ENCODE measurements at places on chromosomes 5 and 9. TPM values are rescaled to one million over a fixed set of nuclear protein-coding genes. Genes with fewer than 3 reads are reported as not detected.

DNA sequence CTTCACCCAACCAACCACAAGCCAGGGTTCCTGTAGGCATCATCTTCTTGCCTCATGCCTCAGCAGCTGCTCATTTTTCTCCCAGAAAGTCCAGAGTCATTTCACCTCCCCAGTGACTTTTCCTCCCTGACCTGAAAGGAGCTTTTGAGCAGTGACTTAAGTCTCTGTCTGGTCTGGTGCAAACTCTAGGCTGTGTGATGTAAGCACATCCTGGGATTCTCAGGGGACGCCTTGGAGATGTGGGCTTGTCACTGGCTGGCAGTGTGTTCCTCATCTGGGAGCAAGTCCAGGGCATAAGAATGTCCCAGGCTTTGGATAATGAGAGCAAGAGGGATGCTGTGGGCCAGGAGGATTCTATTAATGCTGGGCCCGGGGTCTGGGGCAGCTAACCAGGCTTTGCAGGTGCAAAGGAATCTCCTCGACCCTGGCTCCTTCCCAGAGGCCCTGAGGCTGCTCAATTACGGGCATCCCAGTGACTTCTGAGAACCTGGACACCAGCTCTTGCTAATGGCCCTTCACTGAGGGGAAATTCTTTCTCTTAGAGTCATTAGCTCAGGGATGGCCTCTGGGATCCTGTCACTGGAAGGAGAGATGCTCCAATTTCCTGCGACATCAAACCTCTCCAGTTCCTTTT lies 211.0 kb upstream of the PANK3 start:
- no peak for DNase-seq

The MARCOL gene
- total RNA-seq: not detected

GRCh38 chr5:146055432-146055831 lies 49.9 kb downstream of the PLAC8L1 start:
- DNase-seq: no peak

DNA sequence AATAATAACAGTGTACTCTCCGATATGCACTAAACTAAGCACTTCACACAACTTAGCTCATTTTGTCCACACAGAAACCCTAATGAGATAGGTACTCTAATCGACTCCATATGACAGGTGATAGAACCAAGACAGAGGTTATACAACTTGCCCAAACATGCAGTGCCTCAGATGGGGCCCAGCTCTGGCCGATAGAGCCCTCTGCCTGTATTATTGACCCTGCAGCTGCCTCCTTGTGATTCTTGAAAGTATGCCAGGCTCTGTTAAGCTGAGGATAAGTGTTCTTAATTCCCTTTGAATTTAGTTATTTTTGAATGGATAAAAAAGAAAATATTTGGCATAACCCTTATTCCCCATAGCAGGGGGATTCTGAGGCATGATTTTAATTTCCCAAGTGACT lies 78.5 kb downstream of the HMHB1 start:
- DNase-seq: no peak

DNA sequence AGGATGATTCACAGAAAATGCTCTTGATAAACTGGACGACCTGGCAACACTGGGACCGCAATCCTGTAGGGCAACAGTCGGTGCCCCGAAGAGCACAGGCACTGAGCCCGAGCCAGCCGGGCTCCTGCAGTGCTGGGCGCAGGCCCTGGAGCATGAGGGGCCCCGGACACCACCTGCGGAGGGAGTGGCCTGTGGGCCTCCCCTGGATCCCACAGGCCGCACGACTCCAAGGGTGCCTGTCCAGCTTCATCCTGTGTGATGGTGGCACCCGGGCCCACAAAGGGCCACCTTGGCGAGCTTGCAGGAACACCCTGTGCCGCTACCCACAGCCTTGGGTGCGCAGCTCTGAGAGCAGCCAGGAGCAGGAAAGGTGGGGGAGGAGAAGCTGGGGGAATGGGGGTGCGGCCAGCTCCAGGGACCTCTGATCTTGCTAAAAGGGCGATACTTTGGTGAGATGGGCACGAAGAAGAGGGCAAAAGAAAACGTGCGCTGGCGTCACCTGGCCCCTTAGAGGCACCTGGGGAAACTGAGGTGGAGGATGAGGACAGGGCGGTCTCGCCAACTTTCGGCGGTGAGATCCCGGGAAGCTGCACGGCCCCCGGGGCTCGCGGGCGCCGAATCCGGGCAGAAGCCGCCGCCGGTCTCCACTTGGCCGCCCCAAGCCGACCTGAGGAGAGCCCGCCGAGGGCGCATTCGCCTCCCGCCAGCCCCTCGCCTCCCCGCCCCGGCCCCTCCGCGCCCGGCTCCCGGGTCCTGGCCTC lies 722 bp downstream of the TBC1D9B start:
- DNase-seq: peak; percentile 35

DNA sequence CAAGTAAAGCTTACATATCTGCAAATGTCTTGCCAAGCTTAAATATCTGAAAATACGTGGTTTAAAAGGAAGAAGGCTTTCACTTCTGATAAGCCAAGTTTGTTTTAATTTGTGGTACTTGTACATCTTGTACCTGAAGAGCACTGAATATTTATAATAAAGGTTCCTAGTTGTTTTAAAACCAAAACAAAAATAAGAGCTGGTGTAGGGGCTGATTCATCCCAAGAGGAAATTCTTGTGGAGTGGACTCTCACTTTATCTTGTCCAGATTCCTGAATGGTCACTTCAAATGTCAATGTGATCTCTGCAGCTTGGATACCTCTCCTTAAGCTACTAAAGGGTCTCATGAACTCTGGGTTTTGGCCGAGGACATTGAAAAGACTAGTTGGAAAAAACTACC lies 29.5 kb downstream of the MAMDC2 start:
- DNase-seq: no peak

GRCh38 chr9:32565967-32566366 lies 7.0 kb downstream of the NDUFB6 start:
- DNase-seq: no peak

DNA sequence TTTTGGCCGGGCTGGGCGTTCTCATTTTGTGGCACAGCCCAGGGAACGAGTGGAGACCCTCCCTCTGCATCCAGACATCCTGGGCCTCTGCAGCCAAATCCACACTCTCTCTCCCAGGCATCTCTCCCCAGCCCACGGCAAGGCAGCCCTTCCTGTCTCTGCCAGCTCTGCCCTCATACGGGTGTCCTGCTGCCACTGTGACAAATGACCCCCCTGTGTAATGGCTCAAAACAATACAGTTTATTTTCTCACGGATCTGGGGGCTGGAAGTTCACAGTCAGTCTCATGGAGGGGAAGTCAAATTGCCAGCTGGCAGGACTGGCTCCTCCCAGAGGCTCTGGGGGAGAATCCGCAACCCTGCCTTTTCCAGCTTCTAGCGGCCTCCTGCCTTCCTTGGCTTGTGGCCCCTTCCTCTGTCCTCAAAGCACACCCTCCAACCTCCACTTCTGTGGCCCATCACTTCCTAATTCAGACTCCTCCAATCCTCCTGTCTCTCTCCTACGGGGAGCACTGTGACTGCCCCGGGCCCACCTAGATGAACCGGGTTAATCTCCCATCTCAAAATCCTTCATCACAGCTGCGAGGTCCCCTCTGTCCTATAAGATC lies 70.2 kb upstream of the COL5A1 start:
- no peak for DNase-seq

GRCh38 chr9:121365564-121365963 lies 4.5 kb downstream of the STOM start:
- DNase-seq: no peak

The FAM78A gene
- 53.2 TPM for total RNA-seq

DNA sequence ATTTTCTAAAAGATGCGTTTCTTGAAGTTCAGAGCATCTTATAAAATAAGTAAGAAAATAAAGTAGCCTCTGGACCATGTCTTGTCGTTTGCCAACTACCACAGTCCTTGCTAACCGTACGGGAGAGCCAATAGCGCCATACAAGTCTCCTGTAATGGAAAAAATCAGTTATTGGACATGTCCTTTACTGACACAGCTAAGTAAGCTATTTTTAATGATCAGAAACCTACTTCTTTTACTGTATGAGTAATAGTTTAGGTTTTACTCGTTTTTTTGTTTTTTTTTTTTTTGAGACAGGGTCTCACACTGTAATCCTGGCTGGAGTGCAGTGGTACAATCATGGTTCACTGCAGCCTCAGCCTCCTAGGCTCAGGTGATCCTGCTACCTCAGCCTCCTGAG lies 37.7 kb upstream of the RAPGEF6 start:
- DNase-seq: no peak

DNA sequence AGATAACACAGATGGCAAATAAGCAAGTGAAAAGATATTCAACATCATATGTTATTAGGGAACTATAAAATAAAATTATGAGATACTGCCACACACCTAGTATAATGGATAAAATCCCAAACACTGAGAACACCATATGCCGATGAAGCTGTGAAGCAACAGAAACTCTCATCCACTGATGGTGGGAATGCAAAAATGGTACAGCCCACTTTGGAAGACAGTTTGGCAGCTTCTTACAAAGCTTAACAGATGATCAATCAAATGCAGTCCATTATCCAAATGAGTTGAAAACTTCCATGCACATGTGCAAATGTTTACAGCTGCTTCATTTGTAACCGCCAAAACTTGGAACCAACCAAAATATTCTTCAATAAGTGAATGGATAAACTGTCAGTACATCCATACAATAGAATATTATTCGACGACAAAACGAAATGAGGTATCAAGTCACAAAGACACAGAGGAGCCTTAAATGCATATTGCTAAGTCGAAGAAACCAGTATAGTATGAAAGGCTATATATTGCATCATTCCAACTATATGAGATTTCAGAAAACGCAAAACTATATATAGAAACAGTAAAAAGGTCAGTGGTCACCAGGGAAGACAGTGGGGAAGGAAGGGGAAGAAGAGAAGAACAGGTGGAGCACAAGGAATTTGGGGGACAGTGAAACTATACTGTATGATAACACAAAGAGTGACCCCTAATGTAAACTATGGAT lies 14.9 kb downstream of the PFDN1 start:
- no peak for DNase-seq

The SLC25A51 gene
- total RNA-seq: 21.1 TPM

- no peak for DNase-seq
Observed at GRCh38 chr5:58786035-58786434, 203.2 kb downstream of the RAB3C start.

DNA sequence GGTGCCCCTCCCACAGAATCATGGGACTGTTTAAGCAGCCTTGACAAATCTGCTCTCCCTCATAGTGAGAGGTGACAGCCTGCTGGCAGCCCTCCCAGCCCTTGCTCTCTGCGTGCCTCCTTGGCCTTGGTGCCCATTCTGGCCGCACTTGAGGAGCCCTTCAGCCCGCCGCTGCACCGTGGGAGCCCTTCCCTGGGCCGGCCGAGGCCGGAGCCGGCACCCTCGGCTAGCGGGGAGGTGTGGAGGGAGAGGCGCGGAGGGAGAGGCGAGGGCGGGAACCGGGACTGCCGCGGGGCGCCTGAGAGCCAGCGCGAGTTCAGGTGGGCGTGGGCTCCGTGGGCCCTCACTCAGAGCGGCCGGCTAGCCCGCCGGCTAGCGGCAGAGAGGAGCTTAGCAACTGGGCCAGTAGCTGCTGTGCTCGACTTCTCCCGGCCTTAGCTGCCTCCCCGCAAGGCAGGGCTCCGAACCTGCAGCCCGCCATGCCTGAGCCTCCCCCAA lies 125.9 kb upstream of the MYO10 start:
- peak; percentile 40 for DNase-seq

The UBAP2 gene
- total RNA-seq: 26.4 TPM

- DNase-seq: no peak
Observed at GRCh38 chr5:132342291-132343180, 27.0 kb upstream of the SLC22A5 start.

The MYOZ3 gene
- 5.6 TPM for total RNA-seq

The SNCB gene
- total RNA-seq: 0.74 TPM

The NUTM2G gene
- total RNA-seq: not detected

- peak; percentile 33 for DNase-seq
Observed at GRCh38 chr9:134301387-134302129, 24.7 kb upstream of the RXRA start.

DNA sequence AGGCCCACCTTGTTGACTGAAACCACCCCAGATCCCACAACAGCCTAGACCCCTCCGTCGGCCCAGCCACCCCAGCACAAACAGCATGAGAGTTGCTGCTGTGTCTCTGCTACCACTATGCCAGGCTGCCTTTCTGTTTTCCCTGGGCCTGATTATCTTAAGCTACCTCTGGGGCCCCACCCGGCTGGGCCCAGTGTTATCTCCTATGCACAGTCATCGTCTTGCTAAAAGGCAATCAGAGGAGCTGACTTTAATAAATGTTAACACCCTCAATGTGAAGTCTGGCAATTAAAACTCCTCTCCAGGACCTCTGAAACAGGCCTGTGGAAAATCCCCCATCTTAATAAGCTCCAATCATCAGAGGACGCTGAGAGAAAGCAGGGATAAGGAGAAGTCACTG lies 144.9 kb downstream of the FAM114A2 start:
- DNase-seq: no peak

GRCh38 chr5:143074414-143074996 lies 304.3 kb downstream of the ARHGAP26 start:
- DNase-seq: no peak

DNA sequence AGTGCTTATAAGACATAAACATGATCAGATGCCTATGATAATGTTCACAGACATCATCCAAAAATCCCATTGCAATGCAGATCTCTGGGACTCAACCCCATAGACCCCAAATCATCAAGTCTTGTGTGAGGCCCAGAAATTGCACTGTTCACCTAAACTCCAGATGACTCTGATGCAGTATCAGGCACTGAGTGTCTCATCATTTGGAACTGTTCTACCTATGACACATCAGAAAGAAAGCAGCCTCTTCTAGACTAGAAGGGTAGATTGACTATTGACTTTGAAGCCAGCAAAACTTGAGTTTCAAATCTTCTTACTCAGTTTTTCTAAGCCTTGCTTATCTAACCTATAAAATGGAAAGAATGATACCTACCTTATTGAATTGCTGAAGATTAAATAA lies 58.7 kb upstream of the PAPPA start:
- no peak for DNase-seq

The OR1J2 gene
- total RNA-seq: not detected

The DCTN4 gene
- 44.5 TPM for total RNA-seq

DNA sequence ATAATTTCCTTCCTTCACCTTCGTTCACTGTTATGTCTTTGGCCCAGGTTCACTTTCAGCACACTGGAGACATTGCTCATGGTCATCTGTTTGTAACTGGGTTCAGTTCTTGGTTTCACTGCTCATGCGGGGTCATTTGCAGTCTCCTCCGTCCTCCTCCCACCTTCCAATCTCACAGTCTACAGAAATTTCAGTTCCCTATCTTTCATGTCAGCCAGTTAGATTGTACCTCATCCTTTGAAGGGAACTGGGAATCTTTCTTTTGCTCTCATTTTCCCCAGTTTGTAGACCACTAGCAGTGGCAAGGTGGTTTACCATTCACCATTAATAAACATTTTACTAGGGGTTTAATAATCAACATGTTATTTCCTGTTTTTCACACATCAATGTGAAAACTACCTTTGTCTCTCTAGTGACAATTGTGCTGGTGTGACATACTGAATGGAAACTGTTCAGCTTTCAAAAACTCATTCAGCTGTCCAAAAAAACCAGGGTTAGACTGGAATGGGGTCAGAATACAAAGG lies 100.9 kb upstream of the IL6ST start:
- no peak for DNase-seq

- DNase-seq: no peak
Observed at GRCh38 chr9:15206903-15207696, 99.9 kb downstream of the TTC39B start.

The PRRX2 gene
- 4.5 TPM for total RNA-seq
